ENCODE measurements at places on chromosomes 4 and X.

GRCh38 chr4:47643845-47644244 is 158.8 kb downstream of the ATP10D start:
- no peak for DNase-seq

- no peak for DNase-seq
Observed at GRCh38 chrX:2463973-2464676, 36.7 kb downstream of the DHRSX start.

- DNase-seq: no peak
Observed at GRCh38 chr4:94400191-94400590, 51.6 kb upstream of the PDLIM5 start.

DNA sequence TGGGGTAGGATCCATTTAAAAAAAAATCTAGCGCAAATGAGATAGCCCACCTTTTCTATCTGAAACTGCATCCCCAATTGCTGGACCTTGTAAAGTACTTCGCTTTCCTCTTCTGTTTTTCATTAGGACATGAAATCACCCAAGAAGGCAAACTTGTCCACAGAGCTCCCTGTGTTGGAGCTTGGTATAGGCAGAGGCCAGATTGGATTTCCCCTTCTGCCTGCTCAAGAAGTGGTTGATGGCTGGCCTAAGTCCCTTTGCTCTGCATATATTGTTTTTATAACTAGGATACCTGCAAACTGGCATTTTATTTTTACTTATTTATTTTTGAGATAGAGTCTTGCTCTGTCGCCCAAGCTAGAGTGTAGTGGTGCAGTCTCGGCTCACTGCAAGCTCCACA is 28.4 kb downstream of the RNF4 start:
- no peak for DNase-seq

- no peak for DNase-seq
Observed at GRCh38 chr4:65599340-65599739, 70.9 kb downstream of the EPHA5 start.

GRCh38 chr4:1376841-1377605 is 29.2 kb downstream of the NKX1-1 start:
- no peak for DNase-seq

DNA sequence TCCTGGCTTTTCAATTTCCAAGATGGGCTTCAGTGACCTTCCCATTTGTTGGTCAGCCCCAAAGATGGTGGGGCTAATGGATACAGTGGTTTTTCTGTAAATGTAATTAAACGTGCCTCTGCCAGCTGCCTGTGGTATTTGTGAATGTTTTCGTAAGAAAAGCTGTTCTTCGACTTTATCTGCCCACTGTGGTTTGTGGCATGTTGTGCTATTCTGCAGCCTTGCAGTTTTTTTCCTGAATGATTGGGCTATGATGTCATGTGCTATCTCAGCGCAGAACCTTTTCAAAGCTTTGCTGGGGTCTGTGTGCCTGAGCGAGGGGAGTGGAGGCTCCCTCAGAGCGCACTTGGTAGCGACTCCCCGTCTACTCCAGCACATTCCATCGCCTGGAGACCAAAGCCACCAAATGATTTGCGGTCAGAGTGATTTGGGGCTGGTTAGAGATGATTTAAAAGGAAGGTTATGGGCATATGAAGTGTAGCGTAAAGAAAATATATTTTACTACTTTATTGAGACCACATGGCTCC is 137.5 kb downstream of the PALLD start:
- no peak for DNase-seq

DNA sequence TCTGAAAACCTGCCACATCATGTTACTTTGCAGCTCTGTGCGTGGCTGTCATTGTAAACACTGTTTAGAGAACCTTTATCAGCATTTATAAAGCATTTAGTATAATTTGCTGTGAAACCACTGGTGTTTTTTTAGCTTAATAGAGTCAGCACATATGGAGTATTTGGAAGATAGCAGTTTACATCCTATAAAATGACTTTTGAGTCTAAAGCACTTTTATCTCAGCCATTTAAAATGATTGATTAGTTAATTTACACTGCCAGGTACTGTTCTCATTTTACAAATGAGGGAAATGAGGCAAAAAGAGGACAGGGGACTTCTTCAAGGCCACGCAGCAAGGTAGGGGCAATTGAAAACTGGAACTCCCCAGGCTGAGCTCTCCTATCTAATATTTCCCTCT is 181.7 kb downstream of the FRMPD4 start:
- no peak for DNase-seq
